Trophoblast cell (in vitro differentiated cells and primary cell): ENCODE measurements at places on chromosomes 7 and 10.

- DNase-seq = no peak
These were observed 127.3 kb downstream of the RNLS start for GRCh38 chr10:88455831-88456230.

GRCh38 chr7:21939136-21939857 is 6.4 kb downstream of the CDCA7L start:
- no peak for DNase-seq

DNA sequence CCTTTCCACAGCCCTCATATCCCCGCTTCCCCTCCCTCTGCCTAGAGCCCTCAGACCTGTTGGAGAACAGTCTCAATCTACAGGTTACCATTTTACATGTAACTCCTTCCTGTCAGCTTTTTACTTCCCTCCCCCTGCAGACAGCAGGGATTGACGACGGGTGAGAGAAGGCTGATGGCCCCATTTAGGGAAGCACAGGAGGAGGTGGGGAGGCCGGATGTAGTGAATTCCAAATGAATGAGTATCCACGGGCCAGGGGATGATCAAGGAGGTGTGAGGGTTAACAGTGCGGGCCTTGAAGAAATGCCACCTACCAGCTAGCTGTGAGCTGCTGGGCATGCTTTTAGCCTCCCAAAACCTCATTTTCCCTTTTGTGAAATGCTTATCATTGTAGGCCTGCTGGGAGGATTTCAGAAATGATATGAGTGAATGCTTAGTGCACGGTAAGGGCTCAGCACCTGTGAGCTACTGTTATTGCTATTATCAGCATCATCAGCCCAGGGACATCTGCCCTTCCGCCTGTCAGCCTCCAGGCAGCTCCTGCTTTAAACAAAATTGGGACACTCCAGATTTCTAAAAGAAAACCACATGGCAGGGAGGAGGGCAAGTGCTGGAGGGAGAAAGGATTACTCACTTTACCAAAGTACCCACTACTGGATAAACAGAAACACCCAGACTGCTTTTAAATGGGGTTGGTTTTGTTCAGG is 6.5 kb upstream of the NANOS1 start:
- peak; percentile 93 for DNase-seq

GRCh38 chr7:149771720-149772240 is 1.6 kb downstream of the ZNF467 start:
- peak; percentile 83 for DNase-seq

DNA sequence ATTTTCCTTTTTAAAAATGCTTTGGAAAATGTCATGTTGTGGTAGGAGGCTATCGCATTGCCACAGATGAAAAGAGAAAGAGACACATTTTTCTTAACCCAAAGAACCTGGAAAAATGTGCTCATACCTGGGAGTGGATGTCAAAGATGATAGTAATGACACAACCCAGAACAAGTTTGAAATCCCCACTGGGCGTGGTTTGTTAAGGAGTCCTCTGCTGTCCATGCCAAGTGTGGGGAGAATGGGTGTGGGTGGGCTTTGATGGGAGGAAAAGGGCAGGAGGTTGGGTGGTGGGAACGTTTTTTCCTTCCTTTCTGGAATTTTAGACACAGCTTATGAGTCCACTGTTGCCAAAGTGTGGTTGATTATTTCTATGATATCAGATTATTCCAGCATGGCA is 10.9 kb downstream of the OPTN start:
- no peak for DNase-seq

- no peak for DNase-seq
These were observed 325.0 kb downstream of the PLXNA4 start for GRCh38 chr7:132251327-132251659.

DNA sequence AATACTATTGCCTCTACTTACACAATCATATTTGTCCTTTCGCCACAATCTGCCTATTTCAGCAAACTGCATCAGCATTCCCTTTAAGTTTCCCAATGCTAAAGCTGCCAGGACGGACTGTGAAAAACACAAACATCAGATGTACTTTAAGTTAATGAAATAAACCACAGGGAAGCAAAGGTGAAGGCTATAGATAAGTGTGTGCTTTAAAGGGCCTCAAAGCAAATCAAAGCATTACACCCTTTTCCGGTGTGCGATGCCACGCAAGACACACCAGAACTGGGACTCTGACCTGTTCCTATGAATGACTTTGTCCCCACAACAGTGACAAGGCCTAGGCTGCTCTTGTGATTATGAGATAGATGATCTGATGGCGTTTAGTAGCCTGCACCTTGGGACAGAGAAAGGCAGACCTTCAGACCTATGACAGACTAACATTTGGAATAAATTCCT is 23.4 kb downstream of the SLC26A3 start:
- no peak for DNase-seq

- no peak for DNase-seq
These were observed 2.6 kb upstream of the GRB10 start for GRCh38 chr7:50785346-50785745.

DNA sequence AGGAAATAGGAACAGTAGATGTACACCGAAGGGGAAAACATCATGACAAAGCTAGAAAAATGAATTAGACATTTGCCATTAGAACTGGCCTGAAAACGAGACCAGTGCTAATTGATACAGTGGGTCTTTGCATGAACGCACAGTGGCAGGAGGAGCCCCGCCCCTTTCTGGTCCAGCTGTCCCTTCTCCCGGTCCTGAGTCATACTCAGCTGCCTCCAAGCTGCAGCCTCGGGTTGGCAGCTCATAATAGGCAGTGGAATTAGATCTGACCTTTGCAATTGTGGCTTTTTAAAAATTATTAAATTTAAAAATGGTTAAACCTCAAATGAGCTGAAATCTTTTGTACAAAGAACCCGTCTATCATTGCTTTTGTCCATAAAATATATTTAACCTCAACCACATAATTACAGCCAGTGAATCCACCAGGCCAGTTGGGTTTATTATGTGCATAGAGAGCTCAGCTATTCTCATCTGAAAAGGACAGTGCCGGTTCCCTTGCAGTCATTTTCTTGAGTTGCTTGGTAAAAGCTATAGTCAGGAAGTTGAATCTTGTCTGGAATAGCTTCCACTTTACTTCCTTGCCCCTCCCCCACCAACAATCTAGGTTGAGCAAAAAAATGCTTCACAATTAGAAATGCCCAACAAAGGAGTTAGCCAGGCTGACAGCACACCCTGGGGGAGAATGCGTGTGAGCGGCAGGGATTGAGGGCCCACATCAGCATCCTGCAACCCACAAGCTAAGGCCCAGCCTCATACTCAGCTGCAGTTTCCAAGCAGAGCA is 147.1 kb downstream of the BUB3 start:
- DNase-seq = no peak

- no peak for DNase-seq
These were observed 220.8 kb downstream of the POU6F2 start for GRCh38 chr7:39198556-39198955.

GRCh38 chr7:101017064-101017777 is 2.7 kb upstream of the MUC17 start:
- DNase-seq = peak; percentile 69

GRCh38 chr7:8125680-8126444 is 136.1 kb downstream of the ICA1 start:
- DNase-seq = no peak

DNA sequence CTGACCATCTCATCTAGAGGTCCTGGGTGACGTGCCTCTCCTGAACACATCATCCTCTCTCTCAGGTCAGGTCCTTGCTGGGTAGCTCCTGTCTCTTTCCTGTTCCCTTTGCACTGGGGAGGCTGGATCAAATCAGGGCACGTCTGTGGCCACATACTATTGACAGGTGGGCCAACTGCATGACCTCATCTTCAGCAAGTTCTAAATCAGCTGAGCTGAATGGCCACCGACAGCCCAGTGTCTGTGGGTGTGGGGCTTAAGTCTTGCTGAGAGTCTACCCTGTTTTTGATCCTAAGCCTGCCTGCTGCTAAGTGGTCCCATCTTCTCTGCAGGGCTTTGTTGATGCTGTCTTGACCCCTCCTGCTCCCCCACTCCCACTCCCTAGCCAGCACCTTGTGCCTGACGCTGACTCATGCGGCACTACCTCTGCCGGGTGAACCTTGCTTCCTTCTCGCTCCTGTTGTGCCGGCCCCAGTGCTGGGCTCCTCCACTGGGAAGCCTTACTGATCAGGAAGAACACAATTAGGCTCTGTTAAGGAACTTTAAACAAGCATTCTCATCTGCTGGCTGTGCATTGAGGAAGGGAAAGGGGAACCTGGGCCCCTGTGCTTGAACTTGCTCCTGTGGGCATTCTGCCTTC is 440.4 kb downstream of the PLXNA4 start:
- DNase-seq = no peak

GRCh38 chr7:30684351-30684750 is 2.1 kb upstream of the CRHR2 start:
- no peak for DNase-seq

DNA sequence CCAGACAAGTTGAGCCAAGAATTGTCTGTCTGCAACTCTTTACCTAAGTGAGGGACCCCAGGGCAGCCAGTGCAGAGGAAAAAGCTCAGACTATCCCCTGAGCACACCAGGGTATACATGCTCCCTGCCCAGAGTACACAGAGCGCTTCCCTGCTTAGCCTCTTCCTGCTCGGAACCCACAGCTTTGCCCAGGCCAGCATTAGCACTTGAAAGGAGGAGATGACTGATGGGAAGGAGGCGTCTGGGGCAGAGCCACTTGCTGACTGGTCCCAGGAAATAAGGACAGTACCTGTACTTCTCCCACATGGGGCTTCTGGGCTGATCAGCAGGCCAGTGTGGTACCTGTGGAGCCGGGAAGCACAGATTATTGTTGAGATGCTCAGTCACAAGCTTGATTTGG is 48.4 kb upstream of the TRIM8 start:
- DNase-seq = no peak

- peak; percentile 22 for DNase-seq
These were observed 44.4 kb downstream of the PARP12 start for GRCh38 chr7:140018125-140019043.

- peak; percentile 75 for DNase-seq
These were observed 53.3 kb downstream of the DNAJB6 start for GRCh38 chr7:157389951-157390730.

- DNase-seq = no peak
These were observed 168.8 kb downstream of the ITGA8 start for GRCh38 chr10:15550950-15551349.

DNA sequence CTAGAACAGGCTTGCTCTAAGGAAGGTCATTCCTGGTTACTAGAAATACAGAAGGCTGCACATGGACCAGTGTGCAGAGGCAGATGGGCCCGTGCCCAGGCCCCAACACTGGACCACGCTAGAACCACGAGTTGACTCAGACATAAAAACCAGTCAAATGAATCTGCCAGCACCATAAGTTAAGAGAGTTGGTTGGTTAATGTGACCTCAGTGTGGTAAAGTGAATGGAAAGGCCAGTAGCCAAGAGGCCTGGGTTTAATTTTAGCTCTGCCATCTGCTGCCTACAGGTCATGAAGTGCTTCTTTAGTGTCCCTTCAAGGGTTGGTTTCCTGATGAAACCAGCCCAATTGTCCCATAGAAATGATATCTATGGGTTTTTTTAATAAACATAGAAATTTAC is 329.6 kb upstream of the NRP1 start:
- no peak for DNase-seq

- peak; percentile 47 for DNase-seq
These were observed 1.7 kb downstream of the ABCC2 start for GRCh38 chr10:99784016-99784726.

- no peak for DNase-seq
These were observed 53.1 kb upstream of the DPYSL4 start for GRCh38 chr10:132133449-132134240.

GRCh38 chr7:105021352-105021751 is 7.3 kb downstream of the KMT2E start:
- DNase-seq = no peak

DNA sequence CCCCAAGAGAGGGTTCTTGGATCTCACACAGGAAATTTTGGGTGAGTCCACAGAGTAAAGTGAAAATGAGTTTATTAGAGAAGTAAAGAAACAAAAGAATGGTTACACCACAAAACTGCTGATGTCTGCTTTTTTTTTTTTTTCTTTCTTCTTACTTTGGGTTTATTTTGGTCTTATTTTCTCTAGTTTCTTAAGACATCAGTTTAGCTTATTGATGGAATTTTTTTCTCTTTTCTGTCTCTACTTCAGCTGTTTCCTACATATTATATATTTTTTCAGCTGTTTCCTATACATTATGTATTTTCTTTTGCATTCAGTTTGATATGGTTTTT is 166.4 kb downstream of the CCSER2 start:
- DNase-seq = no peak

- no peak for DNase-seq
These were observed 273.7 kb downstream of the CCDC3 start for GRCh38 chr10:12727832-12728215.

GRCh38 chr10:122021379-122021778 is 32.4 kb downstream of the TACC2 start:
- DNase-seq = no peak

DNA sequence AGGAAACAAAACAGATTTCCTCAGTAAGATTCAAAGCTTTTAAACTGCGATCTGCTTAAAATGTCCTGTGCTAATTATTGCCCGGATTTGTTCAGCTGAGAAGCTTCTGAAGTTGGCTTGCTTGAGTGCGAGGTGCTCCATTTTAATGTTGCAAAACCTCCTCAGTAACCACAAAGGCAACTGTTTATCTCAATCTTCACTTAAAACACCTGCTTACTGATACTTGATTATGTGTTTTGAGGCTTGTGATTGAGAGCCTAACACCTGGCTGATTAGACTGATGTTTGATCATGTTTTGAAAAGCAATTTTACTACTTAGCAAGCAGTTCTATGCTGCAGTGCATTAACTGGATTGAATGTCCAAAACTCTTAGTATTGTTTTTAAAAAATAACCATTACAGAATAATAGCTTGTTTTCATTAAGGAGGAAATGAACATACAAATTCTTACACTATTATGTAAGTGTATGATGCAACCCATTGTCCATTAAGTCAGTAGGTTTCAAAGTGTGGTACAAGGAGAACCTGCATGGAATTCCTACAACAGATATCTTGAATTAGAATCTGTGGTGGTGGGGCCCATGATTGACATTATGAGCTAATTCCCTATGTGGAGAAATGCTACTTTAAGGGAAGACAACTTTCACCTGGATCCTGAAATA is 96.9 kb upstream of the FAM180A start:
- DNase-seq = peak; percentile 24

DNA sequence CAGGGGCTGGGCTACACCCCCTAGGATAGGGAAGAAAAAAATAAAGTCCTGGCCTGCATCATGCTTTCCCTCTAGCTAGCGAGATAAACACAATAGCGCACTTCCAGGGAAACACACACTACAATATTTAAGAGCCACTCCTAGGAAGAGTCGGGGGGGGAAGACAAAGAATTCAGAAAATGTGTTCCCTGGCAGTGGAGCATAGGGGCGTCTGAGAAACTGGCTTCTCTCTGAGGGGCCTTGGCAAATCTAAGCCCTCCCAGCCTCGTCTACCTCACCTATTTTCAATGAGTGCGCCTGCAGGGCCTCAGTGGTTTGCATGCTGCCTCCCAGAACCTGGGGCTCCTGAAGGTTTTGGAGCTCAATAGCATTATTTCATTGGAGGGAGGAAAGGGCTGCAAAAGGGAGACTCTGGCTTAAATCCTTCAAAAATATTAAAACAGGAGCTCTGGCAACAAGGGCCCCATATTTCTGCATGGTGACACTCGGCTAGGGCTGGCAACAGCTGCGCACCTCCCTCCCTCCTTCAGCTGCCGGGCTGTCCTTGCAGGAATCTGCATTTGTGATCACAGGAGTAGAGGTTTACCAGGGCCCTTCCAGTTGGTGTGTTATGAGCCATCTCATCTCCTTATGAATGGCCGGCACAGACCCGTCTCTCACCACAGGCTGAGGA is 10.8 kb downstream of the ANXA11 start:
- DNase-seq = no peak
